Adrenal gland (tissue), 19 donors: ENCODE measurements at places on chromosomes 2 and 18. TPM values are rescaled to one million over a fixed set of nuclear protein-coding genes. Genes with fewer than 3 reads are reported as not detected.

DNA sequence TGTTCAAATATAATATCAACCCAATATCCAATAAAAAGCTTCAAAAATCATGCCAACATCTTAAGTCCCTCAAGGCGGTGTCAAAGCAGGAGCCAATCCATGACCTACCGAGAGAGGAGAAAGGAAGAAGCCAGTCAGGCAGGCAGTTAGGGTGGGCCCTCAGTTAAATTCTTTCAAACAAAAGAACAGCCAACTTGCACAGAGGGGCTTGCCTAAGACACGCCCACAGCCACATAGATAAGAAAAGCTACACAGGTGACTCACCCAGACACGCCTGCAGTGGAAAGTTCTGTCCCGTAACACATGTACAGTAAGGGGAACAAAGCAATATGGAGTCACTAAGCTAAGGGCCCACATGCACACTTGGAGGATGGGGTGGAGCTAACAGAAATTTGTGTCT, 61.3 kb downstream of the SP110 start:
- no peak for DNase-seq

SAG gene
- total RNA-seq: not detected

DNA sequence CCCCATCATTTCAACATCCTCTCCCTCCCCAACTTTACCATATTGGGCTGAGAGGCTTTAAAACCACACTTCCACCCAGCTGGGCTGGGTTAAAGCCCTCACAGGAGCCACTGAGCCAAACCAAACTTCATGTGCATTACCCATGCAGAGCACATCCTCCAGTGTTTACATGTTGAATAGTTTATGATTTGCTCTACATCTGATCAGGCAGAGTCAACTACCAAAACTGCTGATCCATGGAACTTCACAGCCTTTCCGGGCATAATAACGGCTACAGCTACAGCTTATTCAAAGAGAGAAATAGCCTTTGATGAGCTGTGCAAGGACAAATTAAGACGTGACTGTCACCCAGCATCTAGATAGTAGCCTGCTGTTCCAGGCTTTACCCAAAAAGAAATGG, 39.0 kb downstream of the MAIP1 start:
- DNase-seq: no peak

DNA sequence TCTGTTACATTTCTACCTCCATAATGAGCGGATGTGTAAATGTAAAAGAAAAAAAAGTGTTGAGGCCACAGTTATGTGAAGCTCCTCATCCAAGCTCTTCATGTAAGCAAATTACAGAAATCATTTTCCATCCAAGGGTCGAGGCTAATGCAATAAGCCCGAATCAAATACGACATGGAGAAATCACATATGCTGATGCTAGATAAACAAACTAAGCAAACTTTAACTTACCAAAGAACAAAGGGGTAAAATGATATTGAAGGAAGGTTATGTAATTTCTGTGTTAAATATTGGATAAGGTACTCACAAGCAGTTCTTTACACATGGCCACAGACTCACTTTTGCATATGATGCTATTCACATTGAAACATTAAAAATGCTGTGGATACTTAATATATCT, 310.2 kb upstream of the ID2 start:
- DNase-seq: no peak

- DNase-seq: no peak
These were observed 364.4 kb upstream of the GCFC2 start for GRCh38 chr2:76075126-76075525.

RTP5 gene
- not detected for total RNA-seq

GRCh38 chr2:138724327-138724726, 55.9 kb downstream of the NXPH2 start:
- no peak for DNase-seq

DNA sequence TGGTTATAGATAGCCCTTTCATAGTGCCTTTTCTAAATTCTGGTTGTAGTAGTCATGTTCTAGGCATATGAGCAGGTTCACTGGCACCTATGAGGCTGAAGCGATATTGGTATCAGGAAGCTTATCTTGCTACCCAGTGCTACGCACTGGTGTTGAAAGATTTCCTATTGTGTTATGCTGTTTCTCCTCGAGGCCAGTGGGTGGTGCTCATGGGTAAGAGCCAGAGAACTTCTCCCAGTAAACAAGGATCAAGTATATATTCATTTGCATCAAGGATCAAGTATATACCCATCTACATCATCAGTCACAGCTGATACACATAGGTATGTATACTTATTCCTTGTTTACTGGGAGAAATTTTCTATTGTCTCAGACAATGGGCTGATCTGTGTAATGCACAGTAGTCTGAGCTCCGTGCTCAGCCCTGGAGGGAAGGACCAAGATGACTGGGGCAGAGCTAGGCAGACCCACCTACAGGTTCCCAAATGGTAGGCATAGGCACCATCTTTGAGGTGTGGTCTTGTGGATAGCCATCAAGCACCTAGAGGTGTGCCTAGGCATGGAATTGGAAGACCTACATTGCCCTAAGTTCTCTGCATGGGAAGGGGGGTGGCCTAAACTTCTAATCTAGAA, 101.2 kb upstream of the GALNT13 start:
- no peak for DNase-seq

MYOM1 gene
- 3.3 TPM for total RNA-seq

PSMA8 gene
- 0.36 TPM for total RNA-seq

DNA sequence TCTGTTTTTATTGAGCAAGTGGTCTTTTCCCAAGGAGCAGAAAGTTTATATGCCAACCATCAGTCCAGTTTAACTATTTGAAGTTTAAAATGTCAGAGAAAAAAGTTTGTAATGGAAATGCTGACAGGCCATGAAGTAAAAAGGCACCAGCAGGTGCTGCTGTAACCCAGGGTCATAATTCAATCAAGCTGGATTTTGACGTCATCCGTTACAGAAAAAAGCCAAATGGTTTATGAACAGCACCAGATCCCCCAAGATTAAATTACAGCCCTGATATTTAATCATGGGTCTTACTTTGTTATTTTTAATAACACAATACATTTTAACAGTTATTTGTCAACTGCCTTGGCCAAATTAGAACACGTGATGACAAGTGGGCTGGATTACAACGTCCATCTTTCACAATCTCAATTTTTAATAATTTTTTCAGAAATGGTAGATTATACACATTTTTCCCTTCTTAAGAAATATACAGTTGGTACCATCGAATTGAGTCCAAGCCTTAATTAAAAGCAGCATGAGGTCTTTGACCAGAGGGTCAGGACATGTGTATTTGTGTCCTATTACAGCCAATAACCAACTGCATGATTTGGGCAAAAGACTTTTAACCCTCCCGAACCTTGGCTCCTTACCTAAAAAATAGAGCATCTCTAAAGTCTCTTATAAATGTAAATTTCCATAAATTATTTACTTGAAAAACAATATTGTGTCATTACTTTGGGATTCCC, 10.0 kb downstream of the TCF4 start:
- DNase-seq: no peak

- DNase-seq: no peak
These were observed 231.9 kb upstream of the MMADHC start for GRCh38 chr2:149819356-149819957.

VIT gene
- not detected for total RNA-seq

DNA sequence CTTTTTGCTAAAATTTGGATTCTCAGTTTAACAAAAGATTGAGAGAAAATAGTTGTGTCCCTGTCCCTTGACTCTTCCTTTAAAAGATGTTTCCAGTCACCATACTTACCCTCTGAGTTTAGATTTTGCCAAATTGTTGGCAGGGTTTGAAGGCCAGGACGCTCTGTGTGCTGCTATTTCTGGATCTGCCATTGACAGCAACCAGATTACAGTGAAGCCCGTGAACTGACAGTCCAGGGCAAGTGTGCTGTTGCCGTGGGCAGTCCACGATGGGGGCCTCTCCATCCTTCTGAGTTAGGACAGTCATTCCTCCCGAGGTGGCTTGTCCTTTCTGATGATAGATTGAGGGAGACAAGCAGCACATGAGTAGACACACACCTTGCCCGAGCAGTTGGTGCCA, 89.9 kb downstream of the PTPRM start:
- DNase-seq: peak; percentile 46

ALPI gene
- not detected for total RNA-seq

GRCh38 chr18:46518438-46518837, 138.6 kb downstream of the LOXHD1 start:
- DNase-seq: no peak

CYP26B1 gene
- total RNA-seq: 7.8 TPM

DNA sequence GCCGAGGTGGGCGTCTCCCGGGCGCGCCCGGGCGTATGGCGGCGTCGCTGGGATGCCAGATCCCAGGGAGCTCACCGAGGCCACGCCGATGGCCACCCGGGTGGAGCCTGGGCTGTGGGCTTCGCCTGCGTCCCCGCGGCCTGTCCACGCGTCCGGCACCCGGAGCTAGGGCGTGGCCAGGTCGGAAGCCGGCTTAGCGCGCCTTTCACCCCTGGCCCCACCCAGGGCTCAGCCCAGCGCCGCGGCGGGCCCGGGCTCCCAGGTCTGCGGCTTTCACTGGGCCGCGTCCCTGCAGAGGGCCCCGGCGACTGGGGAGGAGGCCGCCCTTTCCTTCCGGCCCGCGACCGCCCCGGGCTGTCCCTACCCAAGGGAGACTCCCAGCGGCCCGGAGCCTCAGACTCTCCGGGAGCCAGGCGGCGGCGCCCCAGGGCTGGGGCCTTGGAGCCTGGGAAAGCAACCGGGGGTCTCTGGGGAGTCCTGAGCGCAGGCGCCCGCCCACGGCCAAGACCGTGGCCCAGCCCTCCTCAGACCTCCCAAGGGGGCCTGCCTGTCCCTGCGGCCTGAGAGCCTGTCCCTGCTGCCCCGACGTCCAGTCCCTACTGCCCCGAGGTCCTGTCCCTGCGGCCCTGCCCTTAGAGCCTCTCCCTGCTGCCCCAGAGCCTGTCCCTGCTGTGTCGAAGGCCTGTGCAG, 36.3 kb upstream of the ITM2C start:
- no peak for DNase-seq

DNA sequence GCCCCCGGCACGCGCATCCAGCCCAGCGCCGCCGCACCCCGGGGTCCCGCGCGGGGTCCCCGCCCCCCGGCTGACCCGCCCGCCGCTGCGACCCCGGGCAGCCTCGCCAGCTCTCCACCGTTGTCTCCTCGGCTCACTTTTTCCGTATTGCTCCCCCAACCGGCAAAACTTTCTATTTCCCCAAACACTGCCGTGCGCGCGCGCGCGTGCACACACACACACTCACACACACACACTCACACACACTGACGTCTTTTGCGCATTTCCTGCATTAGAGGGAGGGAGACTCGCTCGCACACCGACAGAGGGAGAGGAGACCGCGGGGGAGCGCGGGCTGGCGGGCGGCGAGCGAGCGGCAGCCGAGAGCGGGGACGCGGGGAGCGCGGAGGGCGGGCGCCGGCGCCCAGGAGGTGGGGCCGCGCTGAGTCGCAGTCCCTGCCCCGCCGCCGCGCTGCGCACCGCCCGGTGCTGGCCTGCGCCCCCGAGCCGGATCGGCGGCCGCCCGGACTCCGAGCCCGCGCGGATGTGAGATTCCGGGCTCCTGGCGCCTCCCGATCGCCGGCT, 542 bp upstream of the PRKCE start:
- peak; percentile 95 for DNase-seq

- no peak for DNase-seq
These were observed 1.9 kb upstream of the IL36RN start for GRCh38 chr2:113057117-113057516.

MSGN1 gene
- total RNA-seq: not detected

DNA sequence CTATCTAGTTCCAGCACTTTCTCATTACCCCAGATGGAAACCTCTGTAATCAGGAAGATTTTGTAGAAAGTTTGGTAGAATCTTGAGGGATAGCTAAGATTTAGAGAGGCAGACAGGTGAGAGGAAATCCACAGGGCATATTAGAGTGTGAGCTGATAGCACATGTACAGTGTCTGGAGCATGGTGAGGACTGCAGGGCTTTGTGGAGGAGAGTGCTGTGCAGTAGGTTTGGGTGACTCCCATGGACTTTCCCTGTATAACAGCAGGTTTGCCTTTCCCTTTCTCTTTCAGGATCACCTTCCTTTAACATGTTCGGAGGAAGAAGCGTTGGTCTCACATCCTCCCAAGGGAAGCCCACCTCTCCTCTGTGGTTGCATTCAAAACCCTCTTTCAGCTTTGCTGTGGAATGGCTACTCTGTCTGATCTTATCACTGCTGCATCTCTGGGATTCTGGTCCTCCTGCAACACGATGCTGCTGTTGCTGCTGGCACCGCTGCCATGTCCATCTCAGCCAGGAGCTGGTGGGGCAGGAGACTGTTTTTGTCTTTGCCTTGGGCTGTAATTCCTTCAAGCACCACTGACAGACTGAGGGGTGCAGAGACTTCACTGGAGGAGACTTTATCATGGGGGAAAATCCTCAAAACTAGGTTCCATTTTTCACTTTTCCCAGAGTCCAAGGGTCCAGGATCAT, 7.8 kb upstream of the KIF5C start:
- no peak for DNase-seq

C2orf78 gene
- not detected for total RNA-seq

GRCh38 chr2:165952741-165953211, 800 bp downstream of the TTC21B start:
- DNase-seq: no peak
